ENCODE measurements at places on chromosomes 5 and 9.

DNA sequence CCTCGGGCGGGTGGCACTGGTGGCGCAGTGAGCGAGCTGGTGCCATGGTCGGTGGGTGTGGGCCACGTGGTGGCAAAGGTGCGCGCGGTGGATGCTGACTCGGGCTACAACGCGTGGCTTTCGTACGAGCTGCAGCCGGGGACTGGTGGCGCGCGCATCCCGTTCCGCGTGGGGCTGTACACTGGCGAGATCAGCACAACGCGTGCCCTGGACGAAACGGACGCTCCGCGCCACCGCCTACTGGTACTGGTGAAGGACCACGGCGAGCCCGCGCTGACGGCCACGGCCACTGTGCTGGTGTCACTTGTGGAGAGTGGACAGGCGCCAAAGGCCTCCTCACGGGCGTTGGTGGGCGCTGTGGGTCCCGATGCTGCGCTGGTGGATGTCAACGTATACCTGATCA lies 2.0 kb downstream of the PCDHA4 start:
- no peak for DNase-seq

DNA sequence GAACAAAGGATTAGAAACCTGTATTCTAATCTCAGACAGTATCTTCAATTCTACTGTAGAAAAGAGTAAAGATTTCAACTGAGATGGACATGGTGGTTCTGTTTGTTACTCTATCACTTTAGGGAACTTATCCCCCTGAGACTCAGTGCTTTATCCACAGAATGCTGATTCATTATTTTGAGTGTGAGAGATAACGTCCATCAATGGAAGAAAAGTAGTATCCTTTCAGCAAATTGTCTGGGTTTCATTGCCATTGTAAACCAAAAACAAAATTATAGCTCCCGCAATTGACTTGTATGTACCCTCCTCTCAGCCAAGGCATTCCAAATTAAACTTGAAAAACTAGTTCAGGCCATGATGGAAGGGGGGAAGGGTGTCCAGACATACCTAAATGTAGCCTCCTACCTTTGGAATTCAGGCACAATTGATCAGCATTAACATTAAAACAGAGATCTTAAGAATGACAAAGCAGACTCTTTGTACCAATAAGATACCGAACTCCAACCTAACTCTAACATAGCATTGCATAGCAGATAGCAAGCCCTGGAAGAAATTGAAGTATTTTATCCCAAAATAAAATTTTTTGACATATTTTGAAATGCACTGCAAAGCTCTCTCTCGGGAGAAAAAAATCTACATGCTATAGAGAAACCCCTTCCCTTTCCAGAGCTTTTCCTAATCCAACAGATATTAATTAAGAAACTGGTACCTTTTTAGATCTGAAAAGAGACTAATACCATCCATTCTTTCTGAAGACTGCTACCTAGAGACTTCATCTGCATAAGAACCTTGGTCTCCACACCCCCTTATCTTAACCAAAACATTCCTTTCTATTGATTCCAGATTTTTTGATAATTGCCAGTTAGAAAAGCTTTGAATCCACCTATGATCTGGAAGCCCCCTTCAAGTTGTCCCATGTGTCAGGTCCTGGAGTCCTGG lies 1055.7 kb downstream of the PTPRD start:
- DNase-seq, result no peak

DNA sequence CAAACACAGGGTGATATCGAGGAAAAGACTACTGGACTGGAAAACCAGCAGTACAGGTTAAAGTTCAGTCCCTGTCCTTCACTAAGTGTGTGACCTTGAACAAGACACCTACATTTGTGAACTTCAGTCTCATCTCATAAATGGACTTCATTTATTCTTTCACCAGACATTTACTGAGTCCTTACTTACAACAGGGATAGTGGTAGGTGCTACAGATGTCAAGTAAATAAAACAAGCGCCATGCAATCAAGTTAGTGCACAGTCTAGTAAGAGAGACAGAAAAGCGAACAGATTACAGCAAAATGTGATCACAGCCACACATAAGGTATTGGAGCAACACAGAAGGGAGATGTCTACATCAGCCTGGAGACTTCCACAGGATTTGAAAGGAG lies 413.2 kb downstream of the ACTL7B start:
- DNase-seq, result no peak

- DNase-seq, result no peak
Measured at GRCh38 chr5:160460377-160461049, 38.9 kb downstream of the PTTG1 start.

GRCh38 chr5:165616490-165617405 lies 2111.3 kb downstream of the MAT2B start:
- no peak for DNase-seq

GRCh38 chr9:73916016-73916673 lies 581.0 kb upstream of the RORB start:
- DNase-seq, result no peak

DNA sequence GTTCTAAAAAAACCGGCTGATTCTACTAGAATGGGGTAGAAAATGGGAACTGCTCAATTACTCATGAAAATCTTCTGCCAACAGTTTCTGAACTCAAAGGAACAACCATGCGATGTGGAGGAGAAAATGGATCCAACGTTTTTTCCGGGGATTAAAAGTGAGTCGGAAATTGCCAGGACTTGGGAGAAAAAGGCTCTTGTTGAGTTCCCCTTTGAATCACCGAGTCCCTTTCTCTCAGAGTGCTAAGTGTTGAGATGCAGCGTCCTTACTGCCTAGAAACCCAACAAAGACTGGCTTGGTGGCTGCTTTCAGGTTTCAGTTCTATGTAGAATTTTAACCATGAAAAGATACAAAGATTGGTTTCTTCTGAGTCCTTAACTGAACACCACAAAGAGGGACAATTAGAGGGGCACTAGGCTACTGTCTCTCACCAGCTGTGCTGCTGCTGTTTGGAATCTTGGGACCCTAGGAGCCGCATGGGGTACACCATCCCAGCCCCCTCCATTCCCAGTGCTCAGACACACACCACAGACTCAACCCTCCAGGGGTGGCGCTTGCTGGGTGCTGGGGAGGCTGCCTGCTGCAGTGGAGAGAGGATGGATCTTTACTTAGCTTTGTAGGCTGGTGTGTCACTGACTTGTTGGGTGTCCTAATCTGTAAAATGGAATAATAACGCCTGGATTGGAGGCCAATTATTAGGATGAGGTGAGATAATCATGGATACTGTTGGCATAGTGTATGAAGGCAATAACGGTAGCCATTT lies 21.5 kb upstream of the NEUROG1 start:
- DNase-seq, result peak; percentile 52

DNA sequence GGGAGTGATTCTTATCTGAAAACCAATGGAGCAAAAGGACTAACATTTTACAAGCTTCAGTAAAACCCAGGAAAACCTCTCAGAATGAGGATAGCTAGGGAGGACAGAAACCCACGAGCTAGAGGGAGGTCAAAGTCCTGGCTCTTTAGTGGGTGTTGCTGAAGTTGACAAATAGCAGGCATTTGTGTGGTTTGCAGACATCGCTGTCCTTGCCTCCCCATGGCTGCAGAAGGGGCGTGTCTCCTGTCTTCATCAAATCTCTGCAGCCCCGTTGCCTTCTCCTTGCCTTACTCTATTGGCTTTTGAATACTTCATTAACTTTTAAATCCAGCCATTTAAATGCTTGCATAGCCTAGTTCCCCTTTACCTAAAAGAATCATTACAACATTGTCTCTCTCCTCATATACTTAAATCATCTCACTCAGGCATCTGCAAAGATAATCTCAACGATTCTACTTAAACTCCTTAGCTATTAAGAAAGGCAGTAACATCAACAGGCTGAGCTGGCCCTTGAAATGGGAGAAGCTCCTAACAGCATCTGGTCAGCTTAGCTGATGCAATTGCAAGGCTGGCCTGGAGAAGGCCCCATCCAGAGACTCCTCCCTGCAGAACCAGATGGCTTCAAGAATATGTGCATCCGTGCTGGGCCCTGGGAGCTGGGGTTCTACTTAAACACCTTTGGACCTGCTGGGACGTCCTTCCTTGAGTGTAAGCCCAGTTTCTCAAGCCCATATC lies 152.8 kb upstream of the TAS2R1 start:
- no peak for DNase-seq

- no peak for DNase-seq
Measured at GRCh38 chr5:126801992-126802294, 25.0 kb downstream of the LMNB1 start.

DNA sequence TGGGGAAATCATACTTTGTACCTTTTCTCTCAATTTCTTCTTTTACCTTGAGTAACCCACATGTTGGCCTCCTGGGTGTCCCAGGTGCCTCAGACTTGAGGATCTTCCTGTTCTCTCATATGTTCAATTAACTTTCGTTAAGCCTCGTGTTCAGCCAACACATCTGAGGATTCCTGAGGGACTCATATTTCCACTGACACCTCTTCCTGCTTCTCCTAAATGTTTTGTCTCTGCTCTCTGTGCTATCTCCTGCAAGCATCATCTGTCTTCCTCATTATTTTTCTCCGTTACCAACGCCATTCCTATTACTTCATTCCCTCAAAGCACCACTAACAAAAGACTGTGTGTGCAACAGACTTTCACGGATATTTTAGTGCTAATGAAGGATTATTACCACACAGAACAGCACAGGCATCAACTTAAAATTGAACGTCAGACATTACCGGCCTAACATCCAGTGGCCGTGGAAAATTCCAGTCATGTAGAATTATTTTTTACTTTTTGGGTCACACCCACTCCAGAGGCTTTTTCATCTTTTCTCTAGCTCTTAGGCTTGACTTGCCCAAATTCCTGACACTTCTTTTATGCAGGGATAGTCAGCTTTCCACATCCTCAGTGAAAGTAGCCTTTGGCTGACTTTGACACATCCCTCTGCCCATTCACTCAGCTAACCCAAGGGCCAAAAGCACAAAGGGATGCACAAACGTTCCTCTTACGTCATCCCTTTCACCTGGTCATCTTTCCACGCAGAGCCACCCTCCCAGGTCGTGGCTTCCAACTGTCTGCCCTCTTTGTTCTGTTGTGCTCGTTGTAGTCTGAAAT lies 46.0 kb upstream of the OSMR start:
- no peak for DNase-seq

- DNase-seq, result no peak
Measured at GRCh38 chr9:84499969-84500582, 159.5 kb upstream of the SLC28A3 start.

GRCh38 chr5:143583409-143583808 lies 179.9 kb upstream of the NR3C1 start:
- DNase-seq, result no peak

- DNase-seq, result no peak
Measured at GRCh38 chr5:53302529-53302928, 177.9 kb upstream of the FST start.

All from natural killer cell treated with Interleukin-12 subunit alpha and Interleukin-12 subunit beta and Interleukin-15 and Interleukin-18, amount 100 ng/mL, for 72 hours (primary cell).